HEK293T (cell line): ENCODE measurements at places on chromosomes 16 and 17.

DNA sequence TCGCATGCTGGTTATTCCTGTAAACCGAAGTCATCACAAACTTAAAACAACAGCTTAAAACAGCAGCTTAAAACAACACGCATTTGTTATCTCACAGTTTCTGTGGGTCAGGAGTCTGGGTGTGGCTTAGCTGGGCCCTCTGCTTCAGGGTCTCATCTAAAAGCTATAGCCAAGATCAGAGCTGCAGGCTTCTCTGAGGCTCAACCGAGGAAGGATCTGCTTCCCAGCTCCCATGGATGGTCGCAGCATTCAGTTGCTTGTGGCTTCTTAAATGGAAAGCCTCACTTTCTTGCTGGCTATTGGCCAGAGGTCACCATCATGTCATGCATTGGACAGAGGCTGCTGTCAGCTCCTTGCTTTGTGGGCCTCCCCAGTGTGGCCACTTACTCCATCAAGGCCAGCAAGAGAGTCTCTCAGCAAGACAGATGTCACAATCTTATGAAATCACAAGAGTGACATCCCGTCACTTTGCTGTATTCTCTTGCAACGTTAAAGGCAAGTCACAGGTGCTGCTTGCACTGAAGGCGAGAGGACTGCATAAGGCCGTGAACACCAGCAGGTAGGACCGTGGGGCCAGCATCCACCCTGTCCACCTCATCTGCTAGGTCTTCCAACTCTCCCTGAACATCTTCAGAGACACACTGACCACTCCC lies 117.9 kb upstream of the TNRC6C start:
- DNase-seq = no peak

DNA sequence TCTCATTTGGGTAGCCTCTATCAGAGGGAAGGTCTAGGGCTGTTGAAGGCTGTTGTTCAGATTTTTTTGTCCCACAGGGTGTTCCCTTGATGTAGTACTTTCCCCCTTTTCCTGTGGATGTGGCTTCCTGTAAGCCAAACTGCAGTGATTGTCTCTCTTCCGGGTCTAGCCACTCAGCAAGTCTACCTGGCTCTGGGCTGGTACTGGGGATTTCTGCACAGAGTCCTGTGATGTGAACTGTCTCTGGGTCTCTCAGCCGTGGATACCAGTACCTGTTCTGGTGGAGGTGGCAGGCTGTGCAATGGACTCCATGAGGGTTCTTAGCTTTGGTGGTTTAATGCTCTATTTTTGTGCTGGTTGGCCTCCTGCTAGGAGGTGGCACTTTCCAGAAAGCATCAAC lies 23.3 kb upstream of the CCR7 start:
- no peak for DNase-seq

DNA sequence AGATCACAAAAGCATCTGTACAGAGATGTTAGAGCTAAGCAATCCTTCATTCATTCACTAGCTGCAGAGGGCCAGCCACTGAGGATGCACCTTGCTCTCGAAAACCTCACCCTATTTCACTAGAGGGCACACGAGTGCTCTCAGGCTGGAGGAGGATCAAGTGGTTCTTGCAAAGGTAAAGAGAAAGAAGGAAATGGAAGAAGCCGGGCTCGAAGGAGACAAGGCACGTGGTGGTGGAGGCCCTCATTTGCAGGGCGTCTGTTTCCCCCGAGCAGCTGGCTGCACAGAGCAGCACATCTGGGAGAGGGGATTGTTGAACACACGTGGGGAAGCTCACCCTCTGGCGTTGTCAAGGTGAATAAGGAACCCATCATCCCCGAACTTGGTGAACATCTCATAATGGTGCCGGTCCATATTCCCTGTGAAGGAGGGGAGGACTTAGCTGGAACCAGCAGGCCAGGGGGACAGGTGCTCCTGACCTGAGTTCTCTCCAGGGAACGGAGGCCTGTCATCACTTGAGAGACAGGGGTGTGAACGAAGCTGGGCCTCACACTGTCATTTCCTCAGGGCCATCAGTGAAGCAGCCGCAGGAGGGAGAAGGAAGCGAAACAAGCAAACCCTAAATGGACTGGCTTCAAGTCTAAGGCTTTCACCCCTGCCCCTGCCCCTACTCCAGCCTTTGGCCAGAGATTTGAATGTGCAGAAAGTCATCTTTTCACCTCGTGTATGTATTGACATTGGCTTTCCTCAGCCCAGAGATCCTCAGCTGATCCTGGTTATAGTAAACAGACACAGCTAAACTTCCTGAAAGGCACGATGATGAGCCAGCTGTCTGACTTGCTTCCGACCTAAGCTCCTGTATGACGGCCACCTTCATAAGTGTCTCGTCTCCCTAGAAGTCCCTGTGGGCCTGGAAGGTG lies 27.6 kb downstream of the PRKAR1A start:
- DNase-seq = no peak

DNA sequence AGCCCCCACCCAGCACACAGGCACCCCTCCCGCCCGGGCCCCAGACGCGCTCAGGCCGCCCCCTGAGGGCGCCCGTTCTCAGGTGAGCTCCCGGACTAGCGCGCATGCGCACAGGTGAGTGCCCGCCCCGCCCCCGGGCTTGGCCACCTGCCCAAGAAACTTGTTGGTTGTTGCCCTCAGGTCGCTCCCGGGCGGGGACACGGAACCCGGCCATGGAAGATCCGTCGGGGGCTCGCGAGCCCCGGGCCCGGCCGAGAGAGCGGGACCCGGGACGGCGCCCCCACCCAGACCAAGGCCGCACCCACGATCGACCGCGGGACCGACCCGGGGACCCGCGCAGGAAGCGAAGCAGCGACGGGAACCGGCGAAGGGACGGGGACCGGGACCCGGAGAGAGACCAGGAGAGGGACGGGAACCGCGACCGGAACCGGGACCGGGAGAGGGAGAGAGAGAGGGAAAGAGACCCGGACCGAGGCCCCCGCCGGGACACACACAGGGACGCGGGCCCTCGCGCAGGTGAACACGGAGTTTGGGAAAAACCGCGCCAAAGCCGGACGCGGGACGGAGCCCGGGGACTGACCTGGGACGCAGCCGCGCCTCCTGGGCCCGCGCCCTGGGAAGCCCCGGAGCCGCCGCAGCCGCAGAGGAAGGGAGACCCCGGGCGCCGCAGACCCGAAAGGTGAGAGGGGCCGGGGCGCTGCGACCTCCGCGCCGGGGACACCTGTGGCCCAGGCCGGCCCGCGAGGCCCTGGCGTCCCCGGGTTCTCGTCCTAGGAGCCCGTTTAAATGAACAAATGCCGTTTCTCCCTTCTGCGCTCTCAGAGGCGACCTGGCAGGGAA lies at the start of gene MARVELD3:
Gene MARVELD3, plus strand, starts transcription at position 167 of the 840 bp plus-strand sequence. Its CDS starts 46 bp downstream, at position 213.
- no peak for DNase-seq

GRCh38 chr17:50632637-50633036 lies 2.0 kb upstream of the ABCC3 start:
- no peak for DNase-seq

DNA sequence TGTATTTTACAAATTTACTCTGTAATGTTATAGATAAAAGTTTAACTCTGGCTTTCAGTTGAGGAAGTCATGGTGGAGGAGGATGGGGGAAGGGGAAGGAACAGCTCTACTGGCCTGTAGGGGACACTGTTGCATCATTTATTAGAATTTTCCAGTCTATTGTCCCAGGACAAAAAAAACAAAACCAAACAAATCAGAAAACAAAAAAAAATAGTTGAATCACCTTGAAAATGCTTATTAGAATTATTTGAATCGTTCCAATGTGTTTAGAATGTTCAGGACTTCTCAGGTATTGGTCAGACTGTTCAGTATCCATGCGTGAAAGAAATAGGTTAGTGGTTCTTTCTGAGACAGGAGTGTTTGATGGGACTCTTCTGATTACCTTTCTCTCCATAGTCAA lies 242.0 kb downstream of the FTO start:
- no peak for DNase-seq

DNA sequence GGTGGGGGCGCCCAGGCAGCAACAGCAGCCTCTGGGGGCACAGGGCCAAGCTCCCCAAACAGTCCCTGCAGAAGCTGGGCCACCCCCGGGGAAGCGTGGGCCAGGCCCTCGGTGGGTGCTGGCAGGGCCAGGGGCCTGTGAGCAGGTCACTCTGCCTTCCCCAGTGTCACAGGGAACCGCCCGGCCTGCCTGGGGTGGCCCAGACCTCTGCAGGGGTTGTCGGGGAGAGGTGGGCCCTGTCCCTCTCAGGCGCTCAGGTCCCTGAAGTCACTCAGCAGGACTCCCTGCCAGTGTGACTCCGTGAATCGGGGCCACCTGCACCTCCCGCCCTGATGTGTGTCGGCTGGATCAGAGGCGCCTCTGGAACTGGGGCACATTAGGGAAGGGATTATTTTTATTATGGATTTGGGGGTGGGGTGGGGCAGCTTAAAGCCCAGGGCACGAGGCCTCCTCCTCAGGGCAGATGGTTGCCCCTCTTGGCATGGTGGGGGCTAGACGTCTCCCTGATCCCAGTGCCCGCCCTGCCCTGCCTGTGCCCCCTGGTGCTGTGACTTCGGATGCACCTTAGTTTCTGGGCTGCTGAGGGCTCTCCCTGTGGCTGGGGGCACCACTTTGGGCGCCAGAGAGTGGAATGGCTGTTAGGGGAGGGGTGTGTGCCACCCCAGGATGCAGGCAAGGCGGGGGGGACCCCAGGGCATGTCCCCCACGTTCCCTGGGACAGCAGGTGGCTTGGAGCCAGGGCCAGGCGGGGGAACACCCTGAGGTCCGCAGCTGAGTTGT lies 1.2 kb upstream of the GNG13 start:
- DNase-seq = no peak

DNA sequence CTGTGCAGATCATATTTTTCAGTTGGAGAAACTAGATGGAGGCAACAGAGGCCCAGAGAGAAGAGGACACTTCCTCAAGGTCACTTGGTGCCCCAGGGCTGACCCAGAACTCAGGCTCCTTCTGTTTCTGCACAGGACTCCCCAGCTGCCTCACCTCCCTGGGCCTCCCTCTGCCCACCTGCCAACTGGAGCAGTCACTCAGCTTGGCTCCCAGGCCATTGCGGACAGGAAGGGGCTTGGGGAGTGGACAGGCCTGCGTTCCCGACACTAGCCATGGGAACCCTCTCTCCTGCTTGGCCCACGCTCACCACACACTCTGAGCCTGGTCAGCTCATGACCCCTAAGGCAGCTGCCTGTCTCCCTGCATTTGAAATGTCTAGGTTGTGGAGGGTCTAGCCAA lies 78.1 kb upstream of the BRD7 start:
- no peak for DNase-seq

- no peak for DNase-seq
Measured at GRCh38 chr16:57623251-57624043, 5.0 kb upstream of the ADGRG1 start.

DNA sequence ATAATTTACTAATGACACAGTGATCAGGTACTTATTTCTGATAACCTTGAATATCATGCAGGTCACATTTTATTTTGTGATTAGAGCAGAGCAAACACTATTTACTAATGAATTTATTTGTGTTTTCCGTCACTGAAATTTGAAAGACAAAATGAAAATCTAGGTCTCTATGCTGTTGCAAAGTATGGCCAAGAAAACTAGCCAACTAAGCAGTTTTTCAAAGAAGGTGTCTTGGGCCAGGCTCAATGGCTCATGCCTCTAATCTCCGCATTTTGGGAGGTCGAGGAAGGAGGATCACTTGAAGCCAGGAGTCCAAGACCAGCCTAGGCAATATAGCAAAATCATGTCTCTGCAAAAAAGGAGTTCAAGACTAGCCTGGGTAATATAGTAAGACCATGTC lies 3.0 kb upstream of the NFAT5 start:
- no peak for DNase-seq

DNA sequence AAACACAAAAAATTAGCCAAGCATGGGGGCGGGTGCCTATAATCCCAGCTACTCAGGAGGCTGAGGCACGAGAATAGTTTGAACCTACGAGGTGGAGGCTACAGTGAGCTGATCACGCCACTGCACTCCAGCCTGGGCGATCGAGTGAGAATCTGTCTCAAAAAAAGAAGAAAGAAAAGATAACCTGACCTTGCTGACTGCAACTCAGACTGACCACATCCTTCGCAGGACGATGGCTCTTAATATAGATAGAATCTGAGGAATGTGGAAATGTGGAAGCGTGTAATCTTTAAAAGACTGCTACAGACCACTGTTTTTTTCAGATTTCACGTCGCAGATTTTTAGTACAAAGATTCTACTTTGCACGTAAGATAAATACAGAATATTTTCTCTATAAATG lies 37.8 kb downstream of the KLHDC4 start:
- no peak for DNase-seq

- no peak for DNase-seq
Measured at GRCh38 chr16:77780378-77780837, 8.0 kb upstream of the VAT1L start.

- DNase-seq = no peak
Measured at GRCh38 chr16:23768581-23768980, 13.8 kb downstream of the CHP2 start.
